Kidney tubule cell (primary cell): ENCODE measurements at places on chromosomes 12 and 14.

DNA sequence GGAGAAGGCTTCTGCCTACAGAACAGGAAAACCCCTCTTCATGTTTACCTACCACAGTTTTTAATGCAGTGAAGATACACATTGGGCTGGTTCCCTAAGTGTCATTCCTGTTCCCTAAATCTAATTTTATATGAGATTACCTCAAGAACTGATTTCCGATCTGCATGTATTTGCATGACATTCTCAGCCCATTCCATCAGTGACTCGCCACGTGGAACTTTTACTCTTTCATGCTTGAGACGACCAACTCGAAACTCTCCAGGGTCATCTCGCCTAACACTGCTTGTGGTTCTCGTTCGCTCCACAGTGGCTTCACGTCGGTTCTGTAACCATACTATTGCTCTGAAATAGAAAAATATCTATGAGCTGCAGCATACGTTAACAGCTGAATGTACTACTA lies 83.1 kb upstream of the STRN3 start:
- no peak for DNase-seq

GRCh38 chr12:68612202-68612601 lies 1.5 kb downstream of the RAP1B start:
- DNase-seq = peak; percentile 44

GRCh38 chr14:90815822-90816662 lies at the start of gene TTC7B:
Gene TTC7B, minus strand, starts transcription at chr14:90816430. Its CDS starts 135 bp downstream, at chr14:90816295.
- peak; percentile 61 for DNase-seq

DNA sequence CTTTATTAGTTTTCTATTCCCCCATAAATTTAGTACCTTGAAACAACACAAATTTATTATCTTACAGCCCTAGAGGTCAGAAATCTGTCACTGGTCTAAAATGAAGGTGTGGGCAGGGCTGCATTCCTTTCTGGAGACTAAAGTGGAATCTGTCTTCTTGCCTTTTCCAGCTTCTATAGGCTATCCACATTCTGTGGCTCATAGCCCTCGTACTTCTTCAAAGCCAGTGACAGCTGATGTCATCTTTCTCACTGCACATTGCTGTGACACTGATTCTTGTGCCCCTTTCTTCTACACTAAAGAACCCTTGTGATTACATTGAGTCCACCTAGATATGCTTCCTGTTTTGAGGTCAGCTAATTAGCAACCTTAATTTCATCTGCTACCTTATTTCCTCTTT lies 23.2 kb upstream of the DCN start:
- peak; percentile 48 for DNase-seq

DNA sequence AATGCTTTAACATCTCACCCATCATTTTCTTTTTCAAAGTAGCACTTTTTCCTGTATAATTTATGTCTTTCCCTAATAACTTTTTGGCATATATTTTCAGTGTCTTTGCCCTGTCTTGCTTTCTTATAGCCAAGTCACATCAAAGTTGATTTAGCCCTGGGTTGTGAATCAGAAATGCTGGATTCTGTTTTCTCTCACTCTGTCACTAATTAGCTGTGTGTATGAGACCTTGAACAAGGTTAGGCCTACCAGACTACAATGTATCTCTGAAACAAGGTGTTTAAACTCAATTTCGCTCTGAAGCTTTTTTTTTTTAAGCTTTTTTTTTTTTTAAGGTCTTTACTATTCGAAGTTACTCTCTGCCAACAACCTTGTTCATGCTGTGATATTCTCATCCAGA lies 25.7 kb downstream of the CNOT2 start:
- DNase-seq = no peak

DNA sequence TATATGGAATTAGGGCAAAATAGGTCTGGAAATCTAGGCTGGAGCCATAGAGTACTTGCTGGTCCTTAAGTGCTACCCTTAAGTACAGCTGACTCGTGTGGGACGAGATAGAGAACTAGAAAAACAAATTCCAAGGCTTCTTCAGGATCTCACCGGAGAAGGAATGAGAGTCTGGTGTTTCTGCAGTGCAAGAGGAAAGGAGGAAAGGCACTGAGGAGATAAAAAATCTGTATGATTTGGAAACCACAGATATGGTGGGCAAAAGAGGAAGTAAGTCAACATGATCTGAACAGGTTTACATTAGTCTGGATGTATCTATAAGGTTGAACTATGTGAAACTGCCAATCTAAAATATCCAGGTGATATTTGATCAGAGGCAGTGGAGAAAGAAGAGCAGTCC lies 134.4 kb upstream of the SOX5 start:
- no peak for DNase-seq

GRCh38 chr12:26287671-26288381 lies 92.5 kb downstream of the SSPN start:
- DNase-seq = peak; percentile 96

DNA sequence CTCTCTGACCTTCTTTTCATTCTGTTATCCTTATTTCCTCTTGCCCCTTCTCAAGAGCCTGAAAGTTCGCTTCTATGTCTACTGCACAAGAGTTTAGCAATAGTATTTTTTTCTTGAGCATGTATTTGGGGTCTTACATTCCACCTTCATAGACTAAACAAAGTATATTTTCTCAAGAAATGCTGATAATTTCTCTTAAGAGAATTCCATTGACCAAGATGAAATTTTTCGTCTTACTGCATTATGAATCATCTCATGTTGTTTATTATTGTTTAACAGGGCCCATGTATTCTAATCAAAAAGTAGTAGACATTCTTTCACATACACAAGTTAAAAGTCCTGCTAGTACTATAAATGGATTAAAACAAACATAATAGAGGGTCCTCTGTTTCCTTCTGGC lies 219.3 kb downstream of the C12orf50 start:
- DNase-seq = no peak

DNA sequence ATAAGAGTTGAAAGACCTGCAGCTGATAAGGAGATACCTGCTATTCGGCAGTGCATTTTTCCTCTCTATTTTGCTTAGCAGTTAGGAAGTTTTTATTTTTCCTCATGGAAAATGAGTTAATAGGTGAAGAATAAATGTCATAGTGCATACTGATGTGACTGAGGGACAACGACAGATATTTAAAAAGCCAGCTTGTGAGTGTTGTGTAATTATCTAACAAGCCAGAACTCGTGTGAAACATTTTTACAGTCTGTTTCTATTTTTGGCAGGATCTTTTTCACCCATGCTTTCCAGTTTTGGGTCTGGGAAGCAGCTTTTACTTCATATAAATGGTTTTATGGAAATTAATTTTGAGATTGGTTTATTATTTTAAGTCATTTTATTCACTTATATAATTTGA lies 2.9 kb downstream of the FBXO34 start:
- no peak for DNase-seq

- DNase-seq = no peak
Observed at GRCh38 chr14:80310938-80311750, 99.8 kb upstream of the DIO2 start.

DNA sequence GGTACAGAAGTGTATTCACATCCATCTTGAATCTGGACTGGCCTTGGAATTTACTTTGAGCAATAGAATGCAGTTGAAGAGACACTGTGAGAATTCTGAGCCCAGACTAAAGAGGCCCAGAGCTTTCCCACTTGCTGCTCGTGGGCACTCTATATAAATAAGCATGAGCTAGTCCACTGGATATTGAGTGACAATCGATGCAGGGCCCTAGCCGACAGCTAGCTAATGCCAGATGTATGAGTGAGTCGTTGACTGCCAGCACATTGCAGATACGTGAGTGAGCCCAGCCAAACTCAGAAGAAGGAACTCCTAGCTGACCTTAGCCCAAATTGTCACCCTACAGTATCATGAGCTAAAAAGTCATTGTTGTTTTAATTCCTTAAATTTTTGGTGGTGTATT lies 24.9 kb downstream of the NAV3 start:
- DNase-seq = no peak
